ENCODE measurements at places on chromosomes 7 and 10.

DNA sequence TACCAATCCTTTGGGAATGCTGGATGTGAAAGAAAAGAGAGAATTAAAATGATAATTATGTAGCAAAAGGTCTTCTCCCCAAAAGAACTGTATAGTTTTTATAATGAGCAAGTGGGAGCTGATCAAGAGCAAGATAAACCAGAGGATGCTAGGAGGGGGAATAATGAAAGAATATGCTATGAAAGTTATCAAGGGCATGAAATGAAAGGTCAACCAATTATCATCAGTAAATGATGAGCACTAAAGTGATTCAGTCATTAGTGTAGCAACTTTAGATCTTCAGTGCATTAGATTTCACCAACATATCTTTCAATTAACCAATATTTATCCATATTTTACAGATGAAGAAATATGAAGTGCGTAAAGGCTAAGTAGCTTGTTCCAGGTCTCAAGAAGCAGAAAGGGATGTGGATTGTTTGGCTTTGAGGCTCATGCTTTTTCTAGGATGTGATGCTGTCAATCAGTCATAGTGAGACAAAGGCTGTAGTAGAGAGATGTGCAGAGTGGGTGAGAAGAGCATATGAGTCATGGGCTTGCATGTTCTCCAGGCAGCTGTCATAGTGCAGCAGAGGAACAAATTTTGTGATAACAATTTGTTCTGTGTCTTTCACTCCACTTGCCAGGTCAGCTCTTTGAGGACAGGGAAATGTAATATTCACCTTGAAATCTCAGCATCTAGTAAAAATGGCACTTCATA is 5.7 kb upstream of the OR2F2 start:
- DNase-seq: no peak

GRCh38 chr10:48213047-48213446 is 61.4 kb downstream of the FRMPD2 start:
- no peak for DNase-seq

DNA sequence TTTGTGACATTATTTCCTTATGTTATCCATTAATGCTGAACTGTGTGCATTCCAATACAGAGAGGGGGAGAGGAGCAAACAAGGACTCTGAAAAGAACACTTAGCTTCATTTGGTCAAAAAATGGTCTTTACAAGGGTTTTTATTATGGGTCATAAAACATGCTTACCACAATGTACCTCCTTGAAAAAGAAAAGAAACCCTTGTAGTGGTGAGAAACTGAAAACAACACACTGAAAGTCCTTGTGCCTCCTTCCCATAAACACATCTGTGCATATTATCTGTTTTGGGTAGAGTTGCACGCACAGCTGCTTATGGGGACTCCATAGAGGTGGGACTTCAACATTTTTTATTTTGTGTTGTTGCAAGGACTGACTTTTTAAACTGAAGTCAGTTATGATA is 98.7 kb downstream of the CDK6 start:
- DNase-seq: no peak

DNA sequence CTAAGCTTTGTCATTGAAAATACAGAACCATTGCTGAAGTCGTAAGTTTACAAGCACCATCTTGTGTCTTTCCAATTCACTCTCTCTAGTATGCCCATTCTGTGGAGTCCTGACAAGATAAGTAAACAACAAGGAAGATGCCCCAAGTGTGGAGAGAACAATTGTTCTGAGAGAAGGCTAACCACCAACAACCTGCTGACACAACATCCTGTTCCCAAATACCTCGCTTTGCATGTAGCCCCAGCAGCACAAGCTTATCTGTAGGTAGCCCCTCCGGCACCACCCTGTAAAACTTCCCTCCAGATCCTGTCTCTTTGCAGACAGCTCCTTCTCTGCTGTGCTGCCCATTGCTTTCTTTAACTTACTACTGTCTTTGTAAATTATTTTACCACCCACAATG is 233.3 kb upstream of the AOAH start:
- DNase-seq: no peak
